ENCODE measurements at places on chromosomes 13 and 19. TPM values are rescaled to one million over a fixed set of nuclear protein-coding genes. Genes with fewer than 3 reads are reported as not detected.
A peak's percentile ranks its signal among the peaks of the same experiment; 100 is the strongest.

DNA sequence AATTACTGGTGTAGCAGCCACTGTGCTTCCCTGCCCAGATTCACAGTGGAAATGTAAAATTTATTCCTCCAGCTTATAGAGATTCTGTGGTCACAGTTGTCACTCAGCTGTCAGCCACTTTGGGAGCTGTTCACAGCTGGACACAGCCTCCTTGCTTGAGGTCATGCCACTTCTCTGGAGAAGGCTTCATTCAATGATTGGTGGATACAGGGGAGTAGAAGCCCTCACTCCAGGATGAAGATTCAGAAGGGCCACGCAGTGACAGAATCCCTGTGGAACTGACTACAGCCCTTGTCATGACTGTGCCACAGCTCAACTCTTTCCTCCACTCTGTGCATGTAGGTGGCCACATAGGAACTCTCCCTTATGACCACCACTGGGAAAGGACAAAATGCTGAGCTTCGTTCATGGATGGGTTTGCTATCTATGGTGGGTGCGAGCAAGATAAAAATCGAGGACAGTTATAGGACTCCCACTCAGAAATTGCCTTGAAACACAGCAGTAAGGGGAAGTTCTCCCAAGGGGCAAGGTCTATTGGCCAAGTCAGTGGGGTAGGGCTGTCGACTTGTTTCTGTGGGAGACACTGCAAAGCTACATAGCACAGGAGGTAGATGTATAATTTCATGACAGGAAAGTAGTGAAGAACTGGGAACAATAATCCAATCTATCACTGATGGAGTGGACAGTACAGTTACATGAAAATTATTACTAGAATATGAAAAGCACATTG lies 98.7 kb downstream of the CCNA1 start:
- H3K27ac ChIP-seq, result no peak overlapping the region
- H3K36me3 ChIP-seq, result no peaks in the 10 kb centered on the region
- H3K4me1 ChIP-seq, result peaks cover 43% of the 10 kb centered on the region
- no peaks in the 10 kb centered on the region for H3K27me3 ChIP-seq
- DNase-seq, result no peak
- H3K4me3 ChIP-seq, result no peak overlapping the region

GRCh38 chr19:51144482-51145045 lies 2.5 kb downstream of the SIGLEC7 start:
- DNase-seq, result no peak
- H3K27ac ChIP-seq, result no peak overlapping the region

GRCh38 chr19:49880162-49880869 lies 2.8 kb downstream of the TBC1D17 start:
- no peak for DNase-seq
- no peak overlapping the region for H3K27ac ChIP-seq
- peaks cover 26% of the 10 kb centered on the region for H3K36me3 ChIP-seq
- H3K4me3 ChIP-seq, result no peak overlapping the region

- no peaks in the 10 kb centered on the region for H3K4me1 ChIP-seq
- DNase-seq, result no peak
- no peak overlapping the region for H3K4me3 ChIP-seq
- H3K36me3 ChIP-seq, result no peaks in the 10 kb centered on the region
- H3K27me3 ChIP-seq, result peaks cover 72% of the 10 kb centered on the region
These were observed 9.3 kb upstream of the TRPC4 start for GRCh38 chr13:37878921-37879320.

DNA sequence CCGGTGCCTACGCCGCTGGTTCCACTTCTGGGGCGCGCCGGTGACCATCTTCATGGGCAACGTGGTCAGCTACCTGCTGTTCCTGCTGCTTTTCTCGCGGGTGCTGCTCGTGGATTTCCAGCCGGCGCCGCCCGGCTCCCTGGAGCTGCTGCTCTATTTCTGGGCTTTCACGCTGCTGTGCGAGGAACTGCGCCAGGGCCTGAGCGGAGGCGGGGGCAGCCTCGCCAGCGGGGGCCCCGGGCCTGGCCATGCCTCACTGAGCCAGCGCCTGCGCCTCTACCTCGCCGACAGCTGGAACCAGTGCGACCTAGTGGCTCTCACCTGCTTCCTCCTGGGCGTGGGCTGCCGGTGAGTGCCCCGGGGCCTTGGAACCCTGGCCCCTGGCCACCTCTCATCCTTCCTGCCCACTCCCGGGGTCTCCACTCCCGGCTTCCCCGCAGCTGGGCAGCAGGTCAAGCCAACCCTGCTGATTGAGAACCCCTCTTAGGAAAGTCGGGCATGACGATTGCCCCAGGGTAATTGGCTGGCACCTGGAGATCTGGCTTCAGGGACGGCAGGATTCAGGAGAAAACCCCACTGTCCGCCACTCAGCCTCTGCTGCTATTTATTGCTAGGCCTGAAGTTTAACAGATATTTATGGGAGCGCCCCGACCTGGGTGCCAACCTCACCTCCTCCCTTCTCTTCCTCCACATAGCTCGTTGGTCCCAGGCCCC lies 39.1 kb downstream of the TRPM4 start:
- DNase-seq, result no peak
- H3K4me1 ChIP-seq, result peaks cover 6% of the 10 kb centered on the region
- H3K27ac ChIP-seq, result no peak overlapping the region
- H3K36me3 ChIP-seq, result peaks cover 6% of the 10 kb centered on the region

DNA sequence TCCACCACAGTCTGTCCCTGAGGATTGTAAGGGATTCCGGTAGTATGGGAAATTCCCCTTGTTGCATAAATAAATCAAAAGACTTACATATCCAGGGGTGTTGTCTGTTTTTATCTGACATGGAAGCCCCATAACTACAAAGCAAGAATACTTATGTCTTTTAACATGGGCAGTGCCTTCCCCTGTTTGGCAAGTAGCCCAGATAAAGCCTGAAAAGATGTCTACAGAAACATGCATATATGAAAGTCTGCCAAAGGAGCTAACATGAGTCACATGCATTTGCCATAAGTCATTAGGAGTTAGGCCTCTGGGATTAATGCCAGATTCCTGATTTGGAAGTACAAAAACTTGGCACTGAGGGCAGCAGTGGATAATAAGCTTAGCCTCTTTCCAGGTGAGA lies 62.1 kb downstream of the ZNF737 start:
- DNase-seq, result peak; percentile 71
- no peaks in the 10 kb centered on the region for H3K4me1 ChIP-seq
- H3K27ac ChIP-seq, result no peak overlapping the region

- no peaks in the 10 kb centered on the region for H3K36me3 ChIP-seq
- H3K27ac ChIP-seq, result no peak overlapping the region
- DNase-seq, result no peak
- no peaks in the 10 kb centered on the region for H3K4me1 ChIP-seq
These were observed 295.1 kb upstream of the SLITRK5 start for GRCh38 chr13:87376081-87376480.

The APLP1 gene
- 21.1 TPM for total RNA-seq

- H3K27ac ChIP-seq, result no peak overlapping the region
- no peaks in the 10 kb centered on the region for H3K36me3 ChIP-seq
- H3K27me3 ChIP-seq, result no peaks in the 10 kb centered on the region
- no peak for DNase-seq
These were observed 1316.7 kb upstream of the SLC10A2 start for GRCh38 chr13:104382951-104383350.

DNA sequence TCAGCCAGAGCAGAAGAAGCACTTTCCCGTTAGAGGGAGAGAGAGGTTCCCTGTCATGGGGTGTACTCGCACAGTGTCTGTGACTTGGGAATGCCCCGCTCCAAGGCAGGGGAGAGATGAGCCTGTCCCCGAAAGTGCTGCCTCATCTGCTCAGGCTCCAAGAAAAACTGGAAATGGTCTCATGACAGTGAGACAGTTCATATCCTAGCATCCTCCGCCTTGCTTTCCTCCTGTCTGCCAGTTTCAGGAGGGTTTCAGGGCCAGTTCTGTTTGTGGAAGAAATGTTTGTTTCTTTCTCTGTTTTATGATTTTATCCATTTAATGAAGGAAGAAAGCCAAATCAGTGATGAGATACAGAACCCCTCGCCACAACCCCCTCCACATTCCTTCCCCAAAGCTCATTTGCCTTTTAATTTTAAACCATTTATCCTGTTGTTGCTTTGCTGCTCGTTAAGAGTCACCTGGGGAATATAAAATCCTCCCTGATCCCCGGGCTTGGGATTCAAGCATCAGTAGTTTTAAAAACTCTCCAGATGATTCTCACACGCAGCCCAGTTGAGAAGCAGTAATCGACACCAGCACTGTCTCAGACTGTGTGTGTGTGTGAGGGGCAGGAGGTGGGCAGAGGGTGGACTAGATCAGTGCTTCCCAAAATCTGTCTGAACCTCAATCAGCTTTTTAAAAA lies 144.6 kb upstream of the UBL3 start:
- DNase-seq, result no peak
- H3K4me3 ChIP-seq, result no peak overlapping the region
- no peaks in the 10 kb centered on the region for H3K36me3 ChIP-seq
- no peaks in the 10 kb centered on the region for H3K27me3 ChIP-seq

The GAS6 gene
- total RNA-seq, result 20.9 TPM

The CAPN12 gene
- total RNA-seq, result 5.5 TPM

GRCh38 chr13:114109641-114110041 lies 22.8 kb downstream of the RASA3 start:
- no peaks in the 10 kb centered on the region for H3K27me3 ChIP-seq
- no peak overlapping the region for H3K4me3 ChIP-seq
- no peaks in the 10 kb centered on the region for H3K36me3 ChIP-seq
- DNase-seq, result no peak
- H3K27ac ChIP-seq, result no peak overlapping the region
- H3K4me1 ChIP-seq, result peaks cover 3% of the 10 kb centered on the region

The KIR2DL4 gene
- total RNA-seq, result not detected

DNA sequence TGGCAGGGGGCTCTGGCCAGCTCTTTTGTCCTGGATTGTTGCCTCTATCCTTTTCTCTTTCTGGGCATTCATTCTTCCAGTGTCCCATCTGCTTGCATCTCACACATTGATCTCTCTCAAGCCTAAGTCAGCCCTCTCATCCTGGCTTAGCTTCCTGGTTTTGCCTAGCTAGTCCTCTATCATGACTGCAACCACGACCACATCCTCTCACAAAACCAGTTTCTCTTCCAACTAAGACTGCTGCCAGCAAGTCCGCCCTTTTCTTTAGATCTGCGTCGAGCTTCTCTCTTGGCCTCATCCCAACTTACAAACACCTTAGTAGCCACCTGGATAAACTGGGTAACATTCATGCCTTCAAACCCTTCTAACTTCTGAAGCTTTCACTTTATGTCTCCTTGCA lies 212.2 kb upstream of the HTR2A start:
- H3K36me3 ChIP-seq, result no peaks in the 10 kb centered on the region
- peak; percentile 84 for DNase-seq
- H3K27me3 ChIP-seq, result no peaks in the 10 kb centered on the region
- peaks cover 52% of the 10 kb centered on the region for H3K4me1 ChIP-seq
- H3K4me3 ChIP-seq, result no peak overlapping the region

GRCh38 chr13:26186995-26187394 lies 35.1 kb downstream of the RNF6 start:
- 0 out of 2 replicates have a peak, but pooled peaks cover under 1% of the 10 kb centered on the region for H3K27me3 ChIP-seq
- H3K4me3 ChIP-seq, result peak overlapping the region; percentile 80
- H3K36me3 ChIP-seq, result no peaks in the 10 kb centered on the region
- no peak overlapping the region for H3K27ac ChIP-seq
- DNase-seq, result no peak

- no peak overlapping the region for H3K27ac ChIP-seq
- H3K4me3 ChIP-seq, result no peak overlapping the region
- no peaks in the 10 kb centered on the region for H3K4me1 ChIP-seq
- no peaks in the 10 kb centered on the region for H3K36me3 ChIP-seq
These were observed 51.9 kb downstream of the ESD start for GRCh38 chr13:46745062-46745461.

- H3K27me3 ChIP-seq, result no peaks in the 10 kb centered on the region
- no peak for DNase-seq
- no peak overlapping the region for H3K4me3 ChIP-seq
- H3K27ac ChIP-seq, result no peak overlapping the region
These were observed 473.0 kb downstream of the TBC1D4 start for GRCh38 chr13:75008926-75009325.
